A549 treated with RU486 at 1 μM for 4 hours (cell line): ENCODE measurements at places on chromosomes 13 and 19. TPM values are rescaled to one million over a fixed set of nuclear protein-coding genes. Genes with fewer than 3 reads are reported as not detected.

The ZNF578 gene
- total RNA-seq = not detected in 5 replicates

The ZNF850 gene
- total RNA-seq = 0.40 to 1.1 TPM (median 0.54 TPM) in 5 replicates

The ZNF285 gene
- total RNA-seq = 1.6 to 2.8 TPM (median 2.4 TPM) in 5 replicates

The FBXO17 gene
- total RNA-seq = 63.6 to 91.5 TPM (median 81.3 TPM) in 5 replicates

The KIR3DL1 gene
- not detected in 5 replicates for total RNA-seq

The TEX29 gene
- 0.41 TPM in 1 of 5 replicates, not detected in the others for total RNA-seq

The NLRP11 gene
- 0.06 TPM in 1 of 5 replicates, not detected in the others for total RNA-seq

The SYNGR4 gene
- 1.9 to 4.4 TPM (median 3.1 TPM) in 5 replicates for total RNA-seq

The PSG7 gene
- 0.07 to 0.25 TPM (median 0.07 TPM) in 3 of 5 replicates, not detected in the others for total RNA-seq

The VSTM2B gene
- total RNA-seq = not detected in 5 replicates
